Head of caudate nucleus (tissue), 42 donors: ENCODE measurements at places on chromosomes 5 and 9.

DNA sequence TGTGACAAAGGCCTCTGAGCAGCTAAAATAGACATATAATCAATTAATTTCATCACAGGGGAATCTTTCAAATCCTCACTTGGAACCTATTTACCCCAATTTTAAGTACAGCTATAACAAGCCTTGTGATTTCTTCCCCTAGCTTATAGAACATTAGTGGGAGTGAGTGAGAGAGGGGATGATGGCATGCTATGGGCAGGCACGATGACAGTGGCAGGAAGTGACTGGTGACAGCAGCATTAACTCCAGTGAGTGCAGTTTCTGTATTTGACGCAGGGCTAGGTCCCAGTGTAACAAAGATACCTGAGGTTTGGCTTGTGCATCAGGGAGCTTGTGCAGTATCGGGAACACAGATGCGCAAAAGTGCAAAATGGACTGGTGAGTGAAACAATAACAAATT is 54.1 kb downstream of the NPR3 start:
- no peak for DNase-seq

DNA sequence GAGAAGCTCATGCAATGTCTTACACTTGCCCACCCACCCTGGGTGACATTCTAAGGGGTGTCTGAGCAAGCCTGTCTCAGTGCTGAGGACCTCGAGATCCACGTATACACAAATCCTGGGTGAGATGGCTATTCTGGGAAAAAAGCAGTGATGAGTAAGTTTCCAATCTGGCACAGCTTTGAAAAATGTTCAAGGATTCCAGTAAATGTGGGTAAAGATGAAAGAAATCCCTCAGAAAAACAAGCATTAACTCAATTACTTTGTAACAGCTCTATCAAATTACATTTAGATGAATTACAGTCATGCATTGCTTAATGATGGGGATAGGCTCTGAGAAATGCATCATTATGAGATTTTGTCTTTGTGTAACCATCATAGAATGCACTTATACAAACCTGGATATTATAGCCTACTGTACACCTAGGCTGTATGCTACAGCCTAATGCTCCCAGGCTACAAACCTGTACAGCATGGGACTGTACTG is 26.9 kb downstream of the GOLM1 start:
- DNase-seq: no peak

- no peak for DNase-seq
Observed at GRCh38 chr5:157196045-157196444, 15.4 kb downstream of the ITK start.

DNA sequence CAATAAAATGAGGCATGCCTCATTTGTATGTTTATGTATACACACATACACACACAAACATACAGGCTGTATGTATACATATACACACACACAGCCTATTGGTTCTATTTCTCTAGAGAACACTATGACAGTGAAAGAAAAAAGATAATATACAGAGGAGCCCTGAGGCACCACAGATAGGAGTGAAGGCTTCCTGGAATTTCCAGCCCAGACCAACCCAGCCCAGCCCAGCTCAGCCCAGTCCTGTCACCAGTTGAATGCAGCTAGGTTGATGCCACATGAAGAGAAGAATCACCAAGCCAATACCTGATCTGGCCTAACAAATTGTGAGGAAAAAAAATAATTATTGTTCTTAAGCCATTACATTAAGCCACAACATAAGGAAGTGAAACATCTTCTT is 126.9 kb upstream of the PDE4D start:
- no peak for DNase-seq

GRCh38 chr9:126002476-126003350 is 255.5 kb downstream of the PBX3 start:
- no peak for DNase-seq

DNA sequence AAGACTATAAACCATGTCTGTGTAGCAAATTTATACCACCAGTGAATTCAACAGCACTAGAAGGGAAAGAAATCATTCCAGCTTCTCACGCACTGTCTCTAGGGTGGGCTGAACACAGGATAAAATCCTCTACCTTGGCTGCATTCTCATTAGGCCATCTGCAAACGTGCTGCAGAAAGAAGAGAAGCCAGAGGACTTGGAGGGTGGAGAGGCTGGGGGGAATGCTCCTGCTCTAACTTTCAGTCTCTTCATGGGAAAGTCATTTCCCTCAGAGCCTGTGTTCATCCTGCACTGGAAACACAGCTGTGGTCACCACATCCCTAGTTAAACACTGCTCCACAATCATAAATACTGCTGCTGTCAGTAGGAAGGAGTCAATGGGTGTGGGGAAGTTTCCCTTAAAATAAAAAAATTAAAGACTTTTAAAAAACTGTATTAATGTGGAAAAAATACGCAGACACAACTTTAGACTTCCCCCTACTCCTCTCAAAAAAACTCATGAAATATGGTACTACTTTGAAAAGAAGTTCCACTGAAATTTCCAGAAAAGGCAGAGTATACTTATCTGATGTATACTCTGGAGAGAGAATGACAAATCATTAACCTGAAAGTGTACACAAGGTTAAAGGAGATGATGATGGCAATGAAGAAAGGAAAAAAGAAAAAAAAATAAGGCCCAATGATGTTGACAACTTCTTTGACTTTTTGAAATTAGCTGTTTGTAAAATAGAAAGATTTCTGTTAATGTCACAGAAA is 46.8 kb downstream of the LHFPL2 start:
- no peak for DNase-seq

DNA sequence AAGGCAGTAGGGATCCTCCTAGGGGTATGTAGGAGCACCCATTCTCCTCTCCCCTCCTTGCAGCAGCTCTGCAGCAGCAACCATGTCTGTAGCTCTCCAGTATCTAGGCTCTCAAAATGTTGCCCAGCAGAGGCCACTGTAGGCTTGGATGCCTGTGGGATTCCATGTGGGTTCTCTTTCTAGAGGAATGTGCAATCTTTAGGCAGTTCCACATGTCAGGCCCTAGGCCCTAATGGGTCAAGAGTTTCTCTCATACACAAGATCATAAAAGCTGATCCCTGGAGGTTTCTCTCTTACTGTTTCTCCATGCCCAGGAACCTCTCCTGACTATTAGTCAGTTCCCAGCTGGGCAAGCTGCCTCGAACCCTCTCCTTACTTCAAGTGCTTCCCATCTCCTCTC is 215.8 kb downstream of the FRMD3 start:
- no peak for DNase-seq

DNA sequence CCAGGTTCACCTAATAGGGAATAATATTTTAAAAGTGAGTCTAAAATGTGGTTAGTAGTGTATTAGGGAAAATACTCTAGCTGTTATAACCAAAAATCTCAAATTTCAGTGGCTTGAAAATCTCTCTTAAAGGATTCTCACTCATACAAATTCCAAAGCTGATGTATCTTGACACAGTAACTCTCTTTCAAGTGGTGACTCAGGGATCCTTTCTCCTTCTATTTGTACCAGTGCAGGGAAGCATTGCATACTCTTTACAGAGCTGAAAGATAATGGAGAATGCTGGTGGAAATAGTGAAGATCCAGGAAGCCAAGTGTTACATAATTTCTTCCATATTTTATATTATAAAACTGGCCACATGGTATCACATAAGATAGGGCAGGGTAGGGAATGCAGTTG is 560.2 kb upstream of the CDH9 start:
- DNase-seq: no peak

- no peak for DNase-seq
Observed at GRCh38 chr9:110785166-110785565, 116.6 kb downstream of the MUSK start.

DNA sequence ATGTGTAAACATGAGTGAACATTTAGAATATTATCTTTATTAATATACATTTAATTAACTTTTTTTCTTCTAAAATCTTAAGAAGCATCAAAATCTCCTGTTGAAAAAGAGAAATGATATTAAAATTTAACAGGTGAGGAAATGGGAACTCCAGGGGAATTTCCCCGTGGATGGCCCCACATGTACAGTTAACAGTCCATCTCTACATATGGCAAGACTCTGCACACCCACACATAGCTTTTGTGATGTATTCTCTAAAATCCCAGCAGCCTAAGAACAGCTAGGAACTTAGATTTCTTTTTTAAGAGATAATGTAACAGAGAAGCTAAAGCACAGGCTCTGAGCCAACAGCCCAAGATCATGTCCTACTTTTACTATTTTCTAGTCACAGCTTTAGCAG is 556.3 kb upstream of the RGMB start:
- no peak for DNase-seq

GRCh38 chr9:120742951-120743416 is 28.7 kb upstream of the MEGF9 start:
- DNase-seq: no peak

DNA sequence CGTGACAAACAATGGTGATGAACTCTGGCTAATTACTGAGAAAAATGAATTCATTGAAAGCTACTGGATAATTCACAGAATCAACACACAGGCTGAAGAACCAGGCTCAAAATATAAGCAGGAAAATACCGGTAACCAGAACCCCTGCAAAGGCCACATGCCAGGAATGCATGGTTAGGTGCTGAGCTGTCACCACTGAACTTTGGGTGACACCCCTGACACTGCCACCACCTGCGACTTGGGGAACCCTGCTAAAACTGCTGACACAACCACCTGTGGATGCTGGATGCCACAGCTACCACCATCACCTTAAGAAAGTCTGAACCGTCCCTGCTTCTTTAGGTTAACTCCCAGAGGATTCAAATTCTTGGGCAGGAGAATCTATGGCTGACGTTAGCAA is 72.0 kb upstream of the NR4A3 start:
- no peak for DNase-seq

DNA sequence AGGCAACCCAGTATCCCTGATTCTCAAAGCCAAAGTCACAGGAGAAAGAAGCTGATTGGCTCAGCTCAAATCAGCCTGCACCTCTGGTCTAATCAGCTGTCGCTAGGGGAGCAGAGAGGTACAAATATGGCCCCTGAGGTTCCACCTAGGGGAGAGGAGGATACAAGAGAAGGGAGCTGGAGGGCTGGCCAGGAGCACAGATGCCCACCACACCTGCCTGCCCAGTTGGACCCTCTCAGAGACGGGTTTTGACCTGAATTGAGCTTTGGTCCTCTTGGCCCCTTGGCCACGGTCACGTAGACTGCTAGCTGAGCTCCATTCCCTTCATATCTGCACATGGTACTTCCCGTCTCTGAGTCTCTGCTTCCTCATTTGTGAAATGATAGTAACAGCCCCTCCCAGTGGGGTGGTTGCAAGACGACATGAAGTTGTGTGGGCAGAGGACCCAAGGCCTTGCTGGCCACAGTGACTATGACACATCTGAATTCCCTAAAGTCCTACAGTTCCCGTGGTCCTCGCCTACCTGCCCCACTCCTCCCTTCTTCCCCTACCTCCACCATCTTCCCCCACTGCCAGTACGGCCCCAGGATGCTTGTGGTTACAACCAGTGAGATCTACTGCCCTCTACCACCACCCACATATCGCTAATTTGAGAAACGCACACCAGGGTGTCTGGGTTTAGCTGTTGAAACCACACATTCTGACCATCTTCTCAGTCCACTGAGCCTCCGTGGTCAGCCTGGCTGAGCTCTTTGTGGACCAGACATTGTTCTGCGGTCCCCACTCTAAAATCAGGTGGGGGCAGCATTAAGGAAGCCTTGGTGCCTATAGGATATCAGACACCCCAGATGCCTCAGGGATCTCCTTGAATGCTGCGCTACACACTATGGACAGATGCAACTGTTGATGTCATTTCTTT is 60.3 kb upstream of the NEK6 start:
- no peak for DNase-seq

- no peak for DNase-seq
Observed at GRCh38 chr9:80177949-80178480, 606.2 kb downstream of the TLE4 start.
